ENCODE measurements at places on chromosomes 7 and 10.
A peak's percentile ranks its signal among the peaks of the same experiment; 100 is the strongest.

DNA sequence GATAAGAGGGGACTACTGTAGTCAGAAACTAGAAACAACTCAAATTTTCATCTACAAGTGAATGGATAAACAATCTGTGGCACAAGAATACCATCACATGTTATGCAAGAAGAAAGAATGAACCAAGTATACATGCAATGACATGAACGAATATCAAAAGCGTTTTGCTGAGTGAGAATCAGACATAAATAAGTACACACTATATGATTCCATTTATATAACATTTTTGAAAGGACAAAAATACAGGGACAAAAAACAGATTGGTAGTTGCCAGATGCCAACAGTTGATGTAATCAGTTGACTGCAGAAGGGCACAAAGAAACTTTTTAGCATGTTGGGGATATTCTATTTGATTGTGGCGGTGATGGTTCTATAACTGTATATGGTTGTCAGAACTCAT lies 33.6 kb downstream of the CTNNA3 start:
- no peak overlapping the region for H3K4me3 ChIP-seq
- DNase-seq = no peak
- H3K36me3 ChIP-seq = no peaks in the 10 kb centered on the region
- H3K4me1 ChIP-seq = no peaks in the 10 kb centered on the region

- H3K27me3 ChIP-seq = no peaks in the 10 kb centered on the region
- no peaks in the 10 kb centered on the region for H3K4me1 ChIP-seq
- H3K27ac ChIP-seq = no peak overlapping the region
- no peak overlapping the region for H3K4me3 ChIP-seq
These were observed 122.8 kb downstream of the PRLHR start for GRCh38 chr10:118472415-118473304.

- no peak overlapping the region for H3K4me3 ChIP-seq
- DNase-seq = no peak
- no peaks in the 10 kb centered on the region for H3K27me3 ChIP-seq
- H3K36me3 ChIP-seq = no peaks in the 10 kb centered on the region
- peaks cover 11% of the 10 kb centered on the region for H3K4me1 ChIP-seq
These were observed 75.9 kb upstream of the NEUROD6 start for GRCh38 chr7:31416381-31416870.

GRCh38 chr10:11885437-11886137 lies 62.4 kb downstream of the PROSER2 start:
- no peaks in the 10 kb centered on the region for H3K36me3 ChIP-seq
- peaks cover 52% of the 10 kb centered on the region for H3K4me1 ChIP-seq
- H3K27ac ChIP-seq = no peak overlapping the region

GRCh38 chr10:124374535-124375352 lies 44.0 kb downstream of the OAT start:
- H3K36me3 ChIP-seq = no peaks in the 10 kb centered on the region
- H3K27me3 ChIP-seq = no peaks in the 10 kb centered on the region
- no peak overlapping the region for H3K27ac ChIP-seq
- no peak overlapping the region for H3K4me3 ChIP-seq
- H3K4me1 ChIP-seq = peaks cover 9% of the 10 kb centered on the region
- DNase-seq = no peak

DNA sequence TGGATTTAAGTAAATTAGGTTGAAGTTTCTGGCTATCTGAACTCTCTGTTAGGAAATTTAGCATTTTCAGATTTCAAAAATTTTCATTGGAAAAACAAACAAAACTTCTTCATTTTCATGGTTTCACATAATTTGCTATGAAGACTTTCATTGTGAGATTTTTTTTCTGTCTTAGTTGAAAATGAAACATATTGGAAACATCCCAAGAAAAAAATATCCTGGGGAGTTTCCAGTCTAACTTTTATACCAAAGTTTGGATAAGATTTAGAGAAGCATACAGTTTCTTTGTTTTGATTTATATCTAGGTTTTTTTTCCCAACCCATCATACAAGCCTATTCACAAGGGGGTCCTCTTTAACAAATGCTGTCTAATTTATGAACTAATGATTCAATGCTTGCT lies 300.5 kb upstream of the SEMA3A start:
- H3K36me3 ChIP-seq = no peaks in the 10 kb centered on the region
- H3K27ac ChIP-seq = no peak overlapping the region
- H3K27me3 ChIP-seq = no peaks in the 10 kb centered on the region
- no peak for DNase-seq
- H3K4me1 ChIP-seq = no peaks in the 10 kb centered on the region

DNA sequence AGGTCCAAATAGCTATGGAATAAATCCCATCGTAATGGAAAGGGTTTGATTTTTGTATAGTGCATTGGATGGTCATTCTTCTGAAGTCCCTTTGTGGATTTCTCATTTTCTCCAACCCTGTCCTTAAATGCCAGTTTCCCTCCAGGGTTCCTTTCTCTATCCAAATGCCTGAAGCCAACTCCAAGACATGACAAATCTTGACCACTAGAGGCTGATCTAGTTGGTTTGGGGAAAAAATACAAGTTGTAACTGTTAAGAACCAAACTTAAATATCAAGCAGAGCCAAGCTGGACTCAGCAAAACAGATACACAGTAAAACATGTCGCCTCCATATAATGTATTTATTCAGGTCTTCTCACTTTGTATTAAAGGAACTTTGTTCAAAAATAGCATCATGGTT lies 28.7 kb downstream of the FRMD4A start:
- no peaks in the 10 kb centered on the region for H3K36me3 ChIP-seq
- no peaks in the 10 kb centered on the region for H3K4me1 ChIP-seq
- H3K27me3 ChIP-seq = peaks cover 63% of the 10 kb centered on the region
- no peak overlapping the region for H3K4me3 ChIP-seq
- DNase-seq = no peak

DNA sequence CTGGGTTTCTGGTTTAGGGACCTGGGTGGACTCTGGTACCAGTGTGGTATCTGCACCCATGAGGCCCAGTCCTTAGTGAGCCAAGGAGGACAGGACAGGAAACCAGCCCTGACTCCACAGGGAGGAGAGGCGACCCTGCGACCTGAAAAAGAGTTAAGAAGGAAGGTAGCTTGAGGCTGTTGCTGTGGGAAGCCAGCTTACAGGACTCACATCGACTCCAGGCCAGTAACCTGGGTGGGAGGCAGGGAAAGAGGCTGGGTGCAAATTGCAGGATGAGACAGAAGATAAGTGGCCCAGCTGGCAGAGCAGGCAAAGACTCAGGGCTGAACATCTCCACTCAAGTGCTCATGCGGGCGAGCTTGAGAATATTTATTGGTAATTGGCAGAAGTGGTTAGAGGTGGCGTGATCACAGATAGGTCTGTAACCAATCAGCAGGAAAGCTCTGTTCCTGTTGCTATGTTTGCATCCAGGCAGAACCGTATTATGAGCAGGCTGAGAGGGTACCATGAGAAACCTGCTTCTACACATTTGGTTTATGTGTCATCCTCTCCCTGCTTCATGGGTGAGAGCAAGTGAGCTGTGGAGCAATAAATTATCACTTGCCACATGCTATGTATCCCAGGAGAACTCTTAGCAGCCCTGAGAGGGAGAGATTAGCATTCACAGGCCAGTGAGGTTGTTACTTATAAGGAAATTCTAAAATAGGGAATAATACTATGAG lies 11.0 kb downstream of the TLL2 start:
- H3K4me3 ChIP-seq = no peak overlapping the region
- DNase-seq = no peak
- H3K4me1 ChIP-seq = 0 out of 2 replicates have a peak, but pooled peaks cover 5% of the 10 kb centered on the region
- H3K27ac ChIP-seq = no peak overlapping the region
- no peaks in the 10 kb centered on the region for H3K27me3 ChIP-seq

- H3K27ac ChIP-seq = no peak overlapping the region
- no peaks in the 10 kb centered on the region for H3K36me3 ChIP-seq
- no peak for DNase-seq
- H3K27me3 ChIP-seq = peaks cover 22% of the 10 kb centered on the region
- no peak overlapping the region for H3K4me3 ChIP-seq
These were observed 23.1 kb upstream of the SDHAF3 start for GRCh38 chr7:97094284-97094930.

DNA sequence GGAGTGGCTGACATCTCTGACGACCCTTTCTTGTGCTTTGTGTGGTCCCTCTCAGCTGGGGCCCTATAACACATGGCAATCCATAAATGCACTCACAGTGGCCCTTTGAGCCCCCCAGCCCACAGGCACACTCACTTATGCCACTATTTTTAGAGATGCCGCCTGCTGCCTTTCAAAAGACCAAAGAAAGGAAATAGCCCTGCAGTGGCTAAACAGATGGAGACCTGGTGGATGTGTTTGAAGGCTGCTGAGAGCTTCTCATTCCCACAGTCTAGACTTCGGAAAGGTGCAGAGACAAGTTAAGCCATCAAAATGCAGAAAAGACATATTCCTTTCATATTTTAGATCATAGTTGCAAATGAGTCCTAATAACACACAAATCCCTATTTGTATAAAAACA lies 42.0 kb upstream of the PDZD8 start:
- H3K27ac ChIP-seq = no peak overlapping the region
- no peak overlapping the region for H3K4me3 ChIP-seq
- no peak for DNase-seq
- peaks cover 50% of the 10 kb centered on the region for H3K4me1 ChIP-seq
- H3K36me3 ChIP-seq = no peaks in the 10 kb centered on the region
- H3K27me3 ChIP-seq = no peaks in the 10 kb centered on the region

- H3K27ac ChIP-seq = no peak overlapping the region
- H3K4me3 ChIP-seq = no peak overlapping the region
- H3K4me1 ChIP-seq = no peaks in the 10 kb centered on the region
These were observed 926.2 kb downstream of the KCNMA1 start for GRCh38 chr10:76711222-76711997.

- DNase-seq = no peak
- H3K4me3 ChIP-seq = no peak overlapping the region
- no peak overlapping the region for H3K27ac ChIP-seq
- no peaks in the 10 kb centered on the region for H3K4me1 ChIP-seq
These were observed 11.6 kb downstream of the MCMBP start for GRCh38 chr10:119860866-119861607.

- H3K36me3 ChIP-seq = no peaks in the 10 kb centered on the region
- H3K4me3 ChIP-seq = no peak overlapping the region
- DNase-seq = no peak
These were observed 19.4 kb downstream of the SPAM1 start for GRCh38 chr7:123944395-123944794.

DNA sequence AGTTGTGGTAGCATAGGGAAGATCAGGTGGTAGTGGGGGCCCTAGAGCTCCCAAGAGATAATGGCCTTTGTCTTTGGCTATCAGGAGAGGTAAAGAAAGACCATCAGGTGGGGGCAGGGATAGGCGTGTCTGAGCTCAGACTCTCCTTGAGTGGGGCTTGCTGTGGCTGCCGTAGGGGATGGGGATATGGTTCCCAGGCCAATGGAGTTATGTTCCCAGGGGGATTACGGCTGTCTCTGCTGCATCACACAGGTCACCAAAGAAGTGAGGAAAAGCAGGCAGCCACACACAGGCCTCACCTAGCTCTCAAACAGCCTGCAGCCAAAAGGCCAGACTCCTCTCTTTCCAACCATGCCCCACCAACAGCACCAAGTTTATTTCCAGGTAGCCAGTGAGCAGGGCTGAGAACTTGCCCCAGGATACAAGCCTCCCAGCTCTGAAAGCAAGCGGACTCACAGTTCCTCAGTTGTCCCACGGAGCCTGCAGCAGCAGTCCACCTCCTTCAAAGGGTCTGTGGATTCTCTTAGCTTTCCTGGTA lies 37.6 kb upstream of the C1QL3 start:
- H3K36me3 ChIP-seq = no peaks in the 10 kb centered on the region
- no peak overlapping the region for H3K27ac ChIP-seq
- H3K4me1 ChIP-seq = no peaks in the 10 kb centered on the region
- H3K4me3 ChIP-seq = no peak overlapping the region

DNA sequence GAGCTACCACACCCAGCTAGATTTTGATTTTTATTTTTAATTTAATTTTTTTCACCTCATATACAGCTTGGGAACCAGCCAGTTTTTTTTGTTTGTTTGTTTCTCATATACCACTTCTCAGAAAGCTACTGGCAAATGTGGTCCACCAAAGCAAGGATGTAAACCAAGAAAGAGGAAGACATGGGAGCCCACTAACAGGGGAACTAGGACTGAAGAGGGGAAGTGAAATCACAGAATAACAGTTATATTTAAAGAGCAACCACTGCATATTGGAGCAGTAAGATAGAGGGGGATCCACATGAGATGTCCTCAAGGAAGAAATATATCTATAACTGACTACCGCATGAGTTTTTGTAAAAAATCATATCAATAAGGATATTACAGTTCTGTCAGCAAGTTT lies 10.5 kb downstream of the CPVL start:
- peaks cover 22% of the 10 kb centered on the region for H3K4me1 ChIP-seq
- no peak overlapping the region for H3K27ac ChIP-seq
- no peaks in the 10 kb centered on the region for H3K36me3 ChIP-seq
- no peak overlapping the region for H3K4me3 ChIP-seq

DNA sequence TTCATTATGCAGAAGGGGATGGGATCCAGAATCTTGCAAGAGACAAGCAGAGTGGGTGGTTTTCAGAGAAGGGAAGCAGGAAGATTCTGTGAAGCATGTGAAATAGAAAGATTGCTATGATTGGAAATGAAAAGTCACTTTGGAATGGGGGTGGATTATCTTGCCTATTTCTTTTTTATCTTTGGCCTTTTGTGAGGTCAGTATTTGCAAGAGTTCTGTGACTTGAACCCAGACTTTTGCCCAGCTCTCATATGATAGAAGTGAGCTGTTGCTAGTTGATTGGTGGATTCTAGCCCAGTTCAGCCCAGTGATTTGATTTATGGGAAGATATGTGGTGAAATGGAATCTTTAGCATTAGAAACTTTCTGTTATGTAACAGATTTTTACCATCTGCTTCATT lies 17.1 kb downstream of the ENTPD7 start:
- peak; percentile 37 for DNase-seq
- H3K27ac ChIP-seq = no peak overlapping the region
- H3K4me3 ChIP-seq = no peak overlapping the region
- no peaks in the 10 kb centered on the region for H3K27me3 ChIP-seq
- H3K36me3 ChIP-seq = no peaks in the 10 kb centered on the region
- peaks cover 8% of the 10 kb centered on the region for H3K4me1 ChIP-seq

DNA sequence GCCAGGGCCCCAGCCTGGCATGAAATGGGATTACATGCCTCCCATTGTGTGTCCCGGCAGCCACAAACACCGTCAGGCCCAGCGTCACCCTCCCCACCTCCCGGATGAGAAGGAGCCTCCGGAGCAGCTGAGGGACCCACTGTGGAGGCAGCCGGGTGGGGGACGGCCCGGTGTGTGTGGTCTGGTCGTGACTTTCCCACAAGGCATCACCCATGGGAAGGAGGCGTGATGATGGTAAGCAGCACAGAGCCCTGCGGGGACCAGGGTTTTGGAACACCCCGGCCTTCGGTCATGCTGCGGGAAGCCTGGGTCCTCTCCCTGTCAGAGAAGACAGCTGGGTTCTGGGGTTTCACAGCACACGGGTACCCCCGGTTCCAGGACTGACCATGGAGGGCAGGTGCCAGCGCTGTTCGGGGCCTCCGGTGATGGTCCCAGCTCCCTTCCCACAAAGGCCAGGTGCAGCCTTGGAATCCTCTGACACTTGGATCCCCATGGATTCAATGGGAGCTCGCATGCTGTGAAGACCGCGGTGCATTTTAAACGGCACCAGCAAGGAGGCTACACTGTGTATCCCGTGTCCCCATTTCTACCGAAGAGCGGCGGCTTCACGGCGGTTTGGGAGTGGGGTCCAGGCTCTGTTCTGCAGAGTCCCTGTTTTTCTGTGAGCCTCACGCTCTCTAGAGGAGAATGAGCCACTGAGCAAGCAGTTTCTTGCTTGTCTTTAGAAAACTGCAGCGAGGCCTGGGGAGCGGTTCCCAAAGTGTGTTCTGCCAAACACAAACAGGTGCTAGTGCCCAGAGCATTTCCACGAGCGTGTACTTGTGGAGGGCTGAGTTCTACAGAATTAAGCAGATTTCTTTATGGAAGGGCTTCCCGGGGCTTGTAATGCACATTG lies 336.0 kb downstream of the ADARB2 start:
- no peak overlapping the region for H3K27ac ChIP-seq
- no peak for DNase-seq
- H3K36me3 ChIP-seq = no peaks in the 10 kb centered on the region
- H3K4me3 ChIP-seq = no peak overlapping the region
